ENCODE measurements at places on chromosomes 6 and 20. TPM values are rescaled to one million over a fixed set of nuclear protein-coding genes. Genes with fewer than 3 reads are reported as not detected.

The MYO6 gene
- 33.9 TPM for total RNA-seq

The FGD2 gene
- total RNA-seq, result 13.2 TPM

The SSTR4 gene
- total RNA-seq, result not detected

The FHL5 gene
- 0.60 TPM for total RNA-seq

The MAS1 gene
- total RNA-seq, result 0.05 TPM

The PLCB1 gene
- total RNA-seq, result 46.4 TPM

The SEMG1 gene
- not detected for total RNA-seq

The PRR18 gene
- 0.22 TPM for total RNA-seq

The SNAI1 gene
- total RNA-seq, result 0.22 TPM

The NR2E1 gene
- total RNA-seq, result 48.3 TPM

The GMEB2 gene
- total RNA-seq, result 10.9 TPM

The PNLDC1 gene
- total RNA-seq, result 0.49 TPM

The RRAGD gene
- 33.8 TPM for total RNA-seq

The BEND6 gene
- 5.8 TPM for total RNA-seq

The C6orf118 gene
- total RNA-seq, result 1.5 TPM

The TNFRSF21 gene
- total RNA-seq, result 16.4 TPM

The AGER gene
- 2.6 TPM for total RNA-seq

The ADGB gene
- total RNA-seq, result 3.1 TPM

The RSPH3 gene
- total RNA-seq, result 13.4 TPM

The KHDC3L gene
- total RNA-seq, result not detected

The WFDC10B gene
- not detected for total RNA-seq

The MUC22 gene
- total RNA-seq, result 0.11 TPM

The GPLD1 gene
- total RNA-seq, result 10.9 TPM

The CLDN20 gene
- not detected for total RNA-seq

The ZNF311 gene
- 2.9 TPM for total RNA-seq

The APMAP gene
- 69.7 TPM for total RNA-seq

The KDM1B gene
- total RNA-seq, result 39.4 TPM

The CSTF1 gene
- total RNA-seq, result 41.1 TPM

The UTRN gene
- total RNA-seq, result 235 TPM

The ARMH2 gene
- not detected for total RNA-seq

The HSD17B8 gene
- 14.3 TPM for total RNA-seq

The IL17A gene
- not detected for total RNA-seq

The SLC22A2 gene
- total RNA-seq, result 1.3 TPM

The SLC22A7 gene
- not detected for total RNA-seq

The BTNL2 gene
- not detected for total RNA-seq

The PAK5 gene
- 12.2 TPM for total RNA-seq

The PARD6B gene
- 31.1 TPM for total RNA-seq

The BFSP1 gene
- 676 TPM for total RNA-seq

The SLC26A8 gene
- total RNA-seq, result 1.4 TPM

The SLC2A10 gene
- 24.9 TPM for total RNA-seq

The CABLES2 gene
- total RNA-seq, result 7.4 TPM

The PSMB8 gene
- 10.6 TPM for total RNA-seq

The MEI4 gene
- 0.99 TPM for total RNA-seq

The ZNF165 gene
- total RNA-seq, result 0.82 TPM

The CRISP3 gene
- total RNA-seq, result 0.22 TPM

The SIRPD gene
- total RNA-seq, result not detected

The GRM4 gene
- total RNA-seq, result 8.1 TPM

The FOXA2 gene
- total RNA-seq, result not detected

All from camera-type eye (tissue), 1 donor.